ENCODE measurements at places on chromosomes 11 and 22.

GRCh38 chr22:26432619-26433311 is 3.7 kb downstream of the ASPHD2 start:
- no peak for DNase-seq

DNA sequence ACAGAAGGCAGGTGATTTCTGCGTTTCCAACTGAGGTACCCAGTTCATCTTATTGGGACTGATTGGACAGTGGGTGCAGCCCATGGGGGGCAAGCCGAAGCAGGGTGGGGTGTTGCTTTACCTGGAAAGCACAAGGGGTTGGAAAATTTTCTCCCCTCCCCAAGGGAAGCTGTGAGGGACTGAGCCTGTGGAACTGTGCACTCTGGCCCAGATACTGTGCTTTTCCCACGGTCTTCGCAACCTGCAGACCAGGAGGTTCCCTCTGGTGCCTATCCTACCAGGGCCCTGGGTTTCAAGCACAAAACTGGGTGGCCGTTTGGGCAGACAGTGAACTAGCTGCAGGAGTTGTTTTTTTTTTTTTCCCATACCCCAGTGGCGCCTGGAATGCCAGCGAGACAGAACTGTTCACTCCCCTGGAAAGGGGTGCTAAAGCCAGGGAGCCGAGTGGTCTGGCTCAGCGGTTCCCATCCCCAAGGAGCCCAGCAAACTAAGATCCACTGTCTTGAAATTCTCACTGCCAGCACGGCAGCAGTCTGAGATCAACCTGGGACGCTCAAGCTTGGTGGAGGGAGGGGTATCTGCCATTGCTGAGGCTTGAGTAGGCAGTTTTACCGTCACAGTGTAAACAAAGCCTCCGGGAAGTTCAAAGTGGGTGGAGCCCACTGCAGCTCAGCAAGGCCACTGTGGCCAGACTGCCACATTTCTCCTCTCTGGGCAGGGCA is 97.2 kb downstream of the JRKL start:
- DNase-seq: no peak

DNA sequence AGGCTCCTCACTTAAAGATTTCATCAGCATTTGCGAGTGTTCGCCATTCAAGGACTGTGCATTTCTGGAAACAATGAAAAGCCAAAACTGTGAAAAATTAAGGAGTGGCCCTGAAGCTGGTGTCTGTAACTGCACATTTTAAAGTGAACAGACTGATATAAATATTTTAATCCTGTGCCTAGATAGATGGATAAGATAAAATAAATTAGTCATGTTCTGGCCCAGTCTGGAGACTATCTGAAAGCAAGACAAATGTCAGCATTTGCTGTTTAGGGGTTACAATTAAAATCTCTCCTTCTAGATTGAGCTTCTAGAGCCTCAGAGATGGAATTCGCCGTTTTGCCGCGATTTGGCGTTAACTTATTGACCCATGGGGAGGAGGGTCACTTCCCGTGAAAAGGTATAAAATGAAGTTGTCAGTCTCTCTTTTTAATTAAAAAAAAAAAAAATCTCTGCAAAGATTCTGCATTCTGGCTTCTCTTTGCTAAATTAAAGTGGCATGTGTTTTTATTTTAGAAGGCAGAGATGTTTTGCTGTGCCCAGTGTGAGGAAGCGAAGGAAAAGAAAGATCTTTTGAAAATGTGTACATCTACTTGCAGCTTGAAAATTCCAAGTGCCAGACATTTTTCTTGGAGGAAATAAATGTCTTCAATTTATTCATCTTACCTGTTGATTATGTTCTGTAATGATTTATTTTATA is 79.7 kb upstream of the WNT7B start:
- DNase-seq: no peak

GRCh38 chr22:17795661-17796548 is 21.6 kb upstream of the BID start:
- DNase-seq: no peak

- DNase-seq: no peak
Measured at GRCh38 chr22:33866511-33866910, 53.8 kb downstream of the LARGE1 start.

GRCh38 chr11:72930008-72930407 is 115.8 kb downstream of the ATG16L2 start:
- no peak for DNase-seq

- DNase-seq: no peak
Measured at GRCh38 chr11:83078269-83078668, 6.6 kb upstream of the RAB30 start.

- no peak for DNase-seq
Measured at GRCh38 chr22:44245867-44246266, 65.1 kb downstream of the PARVG start.

GRCh38 chr22:31616315-31616980 is 45.6 kb downstream of the PISD start:
- DNase-seq: no peak

- no peak for DNase-seq
Measured at GRCh38 chr11:105155679-105156078, 16.1 kb upstream of the CARD18 start.

- no peak for DNase-seq
Measured at GRCh38 chr11:92295175-92296137, 70.8 kb downstream of the FAT3 start.

- no peak for DNase-seq
Measured at GRCh38 chr22:31561238-31561887, 65.0 kb downstream of the SFI1 start.

GRCh38 chr22:38755911-38756532 is at the start of gene SUN2:
TSS of gene SUN2 (minus strand) at chr22:38755998. CDS start at chr22:38752628, 3,370 bp downstream.
- DNase-seq: peak; percentile 84

- DNase-seq: no peak
Measured at GRCh38 chr11:8035200-8035855, 45.7 kb upstream of the TUB start.

GRCh38 chr22:36976606-36977005 is 42.6 kb downstream of the TST start:
- no peak for DNase-seq

DNA sequence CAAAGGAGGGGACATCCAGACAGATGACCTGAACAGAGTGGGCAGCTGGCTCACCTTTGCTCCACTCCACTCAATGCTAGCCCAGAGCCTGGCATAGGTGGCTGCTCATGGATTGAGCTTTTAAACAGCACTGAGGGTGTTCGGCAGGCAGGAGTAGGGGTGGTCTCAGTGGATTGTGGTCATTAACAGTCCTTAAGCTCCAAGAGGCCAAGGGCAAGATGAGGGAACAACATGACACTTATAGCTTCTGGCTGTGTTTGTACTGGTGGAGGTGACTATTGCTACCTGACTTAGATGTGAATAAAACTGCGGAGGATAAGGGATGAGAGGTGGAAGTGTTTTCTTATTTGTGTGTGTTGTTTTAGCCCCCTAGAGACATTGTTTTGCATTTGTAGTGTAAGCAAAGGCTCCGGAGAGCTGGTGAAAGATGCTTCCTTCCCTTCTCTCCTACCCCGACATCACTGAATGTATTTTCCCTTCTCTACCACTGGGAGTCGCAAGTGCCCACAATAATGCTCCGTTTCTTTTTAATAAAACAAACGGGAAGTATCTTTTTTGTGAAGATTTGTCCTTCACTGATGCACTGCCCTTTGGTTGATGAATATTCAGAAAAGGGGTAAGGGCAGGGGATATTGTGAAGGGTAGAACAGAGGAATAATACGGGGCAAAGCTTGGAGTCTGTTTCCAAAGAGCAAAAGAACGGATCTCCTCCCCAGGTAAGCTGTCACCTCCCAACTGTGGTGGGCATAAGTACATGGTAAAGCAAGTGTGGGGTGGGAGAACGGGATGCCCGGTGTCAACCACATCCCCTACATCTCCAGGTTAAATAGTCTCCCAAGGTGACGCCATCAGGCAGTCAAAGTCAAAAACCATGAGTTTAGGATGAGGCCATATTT is 27.5 kb upstream of the MTNR1B start:
- DNase-seq: no peak

DNA sequence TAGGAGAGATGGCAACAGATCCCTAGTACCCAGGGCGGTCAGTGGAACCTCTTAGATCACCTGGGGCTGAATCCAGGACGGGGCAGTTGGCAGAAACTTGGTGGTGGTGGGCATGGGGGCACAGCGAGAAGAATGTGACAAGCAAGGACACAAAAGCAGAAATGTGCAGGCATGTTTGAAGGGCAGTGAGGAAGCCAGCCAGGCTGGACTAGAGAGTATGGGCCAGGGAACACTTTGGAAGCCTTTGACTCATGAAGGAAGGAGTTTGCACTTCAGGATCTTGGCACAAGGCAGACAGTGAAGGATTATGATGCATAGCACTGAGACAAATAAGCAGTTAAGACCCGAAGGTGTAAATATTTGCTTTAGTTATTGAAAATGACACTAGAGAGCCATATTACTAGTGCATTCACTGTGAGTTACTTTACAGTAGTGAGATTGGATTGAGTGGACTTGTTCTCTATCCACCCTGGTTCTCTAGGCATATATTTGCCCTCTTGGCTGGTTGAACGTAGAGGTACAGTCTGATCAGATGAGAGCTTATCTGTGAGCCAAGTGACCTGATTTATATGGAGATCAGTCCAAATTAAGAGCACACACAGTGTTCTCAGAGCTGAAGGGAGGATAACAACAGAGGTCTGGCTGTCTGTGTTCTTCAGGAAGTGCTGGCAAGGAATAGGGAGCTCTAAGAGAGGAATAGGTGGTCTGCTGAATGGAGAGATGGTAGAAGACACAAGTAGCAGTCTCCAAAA is 210.4 kb downstream of the SNX19 start:
- DNase-seq: no peak

DNA sequence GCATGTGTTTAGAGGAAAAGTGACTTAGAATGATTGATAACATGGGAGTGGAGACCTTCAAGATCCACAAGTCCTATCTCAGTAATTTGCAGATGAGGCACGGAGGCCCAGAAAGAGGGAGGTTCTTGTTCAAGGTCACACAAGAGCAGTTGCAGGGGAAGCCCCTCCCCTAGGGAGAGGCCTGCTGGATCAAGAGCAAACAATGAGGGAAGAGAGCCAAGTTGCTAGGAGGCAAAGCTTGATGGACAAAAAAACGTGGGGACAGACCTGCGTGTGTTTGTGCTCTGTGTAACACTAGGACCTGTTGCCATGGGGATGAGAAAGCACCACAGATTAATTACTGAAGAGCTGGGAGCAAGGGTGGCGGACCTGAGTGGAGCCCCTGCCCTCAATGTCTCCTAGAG is 6.4 kb upstream of the MFRP start:
- DNase-seq: no peak

DNA sequence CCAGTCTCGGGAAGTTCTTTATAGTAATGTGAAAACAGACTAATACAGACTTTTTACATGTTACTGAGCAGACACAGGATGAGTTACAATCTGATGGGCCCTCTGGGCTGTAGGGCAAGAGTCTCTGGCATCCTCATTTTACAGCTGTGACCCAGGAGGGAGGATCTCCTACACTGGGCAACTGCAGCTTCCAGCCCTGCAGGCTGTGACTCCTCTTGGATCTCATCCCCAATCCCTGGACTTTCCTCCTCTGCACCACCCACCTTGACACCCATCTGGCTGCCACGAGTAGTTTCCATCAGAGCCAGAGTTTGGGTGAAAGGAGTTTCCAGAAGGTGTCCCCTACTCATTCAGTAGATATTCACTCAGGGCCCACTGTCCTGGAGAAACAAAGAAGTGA is 48.9 kb upstream of the MYEOV start:
- no peak for DNase-seq

DNA sequence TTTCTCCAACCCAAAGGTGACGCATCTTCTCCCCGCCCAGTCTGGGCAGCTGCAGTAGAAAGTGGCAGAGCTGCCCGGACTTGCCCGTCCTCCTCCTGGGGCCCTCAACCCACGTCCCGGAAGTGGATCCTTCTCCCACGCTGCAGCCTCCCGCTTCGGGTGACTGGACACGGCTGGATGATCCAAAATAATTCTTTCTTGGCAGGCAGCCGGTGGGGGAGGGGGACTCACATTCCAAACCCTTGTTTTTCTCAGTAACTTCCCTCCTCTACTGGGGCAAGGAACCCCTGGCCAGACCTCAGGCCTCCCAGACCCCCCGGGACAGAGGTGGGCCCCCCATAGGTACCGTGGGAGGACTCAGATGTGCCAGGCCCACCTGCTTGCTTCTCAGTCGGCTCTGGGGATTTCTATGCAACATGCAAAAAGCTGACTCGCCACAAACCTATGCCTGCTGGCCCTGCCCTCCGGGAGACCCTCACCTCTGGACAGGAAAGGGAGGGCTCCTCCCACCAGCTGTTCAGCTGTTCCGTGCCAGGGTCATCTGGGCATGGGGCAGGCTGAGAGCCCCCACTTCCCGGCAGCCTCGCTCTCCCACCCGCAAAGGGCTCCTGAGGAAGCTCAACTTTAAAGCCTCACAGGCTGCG is 1.4 kb downstream of the PLXNB2 start:
- no peak for DNase-seq

DNA sequence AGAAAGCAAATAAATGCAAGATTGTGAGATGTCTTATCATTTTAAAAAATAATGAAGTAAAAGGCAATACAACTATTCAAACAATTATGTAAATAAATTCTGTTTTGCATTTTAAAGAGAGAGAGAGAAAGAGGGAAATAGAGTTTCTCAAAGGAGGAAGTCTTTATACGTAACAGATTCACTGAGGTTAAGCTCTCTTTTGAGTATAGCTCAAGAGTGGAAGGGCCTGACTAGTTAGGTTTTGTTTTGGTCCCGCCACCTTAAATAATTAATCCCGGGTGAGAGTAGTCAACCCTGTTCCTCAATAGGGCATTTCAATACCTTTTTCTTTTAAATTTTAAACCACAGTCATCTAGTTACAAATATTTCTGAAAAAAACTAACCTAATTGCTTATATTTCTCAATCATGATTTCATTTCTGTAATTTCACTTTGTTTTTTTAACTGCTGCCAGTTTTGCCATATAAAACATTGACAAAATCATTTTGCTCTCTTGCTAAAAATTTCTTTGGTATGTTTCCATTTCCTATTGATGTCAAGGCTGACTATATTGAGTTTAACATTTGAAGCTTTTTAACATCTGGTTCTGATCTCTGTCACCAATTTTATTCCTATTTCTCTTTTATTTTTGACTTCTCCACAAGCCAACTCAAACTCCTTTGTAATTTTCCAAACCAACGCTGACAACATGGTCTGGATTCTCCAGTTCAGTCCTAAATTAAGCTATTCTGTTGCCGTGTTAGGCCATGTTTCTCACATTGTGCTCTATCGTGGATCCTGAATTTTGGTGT is 10.3 kb downstream of the OR10D3 start:
- no peak for DNase-seq

- DNase-seq: no peak
Measured at GRCh38 chr11:126808296-126808695, 192.3 kb downstream of the KIRREL3 start.

DNA sequence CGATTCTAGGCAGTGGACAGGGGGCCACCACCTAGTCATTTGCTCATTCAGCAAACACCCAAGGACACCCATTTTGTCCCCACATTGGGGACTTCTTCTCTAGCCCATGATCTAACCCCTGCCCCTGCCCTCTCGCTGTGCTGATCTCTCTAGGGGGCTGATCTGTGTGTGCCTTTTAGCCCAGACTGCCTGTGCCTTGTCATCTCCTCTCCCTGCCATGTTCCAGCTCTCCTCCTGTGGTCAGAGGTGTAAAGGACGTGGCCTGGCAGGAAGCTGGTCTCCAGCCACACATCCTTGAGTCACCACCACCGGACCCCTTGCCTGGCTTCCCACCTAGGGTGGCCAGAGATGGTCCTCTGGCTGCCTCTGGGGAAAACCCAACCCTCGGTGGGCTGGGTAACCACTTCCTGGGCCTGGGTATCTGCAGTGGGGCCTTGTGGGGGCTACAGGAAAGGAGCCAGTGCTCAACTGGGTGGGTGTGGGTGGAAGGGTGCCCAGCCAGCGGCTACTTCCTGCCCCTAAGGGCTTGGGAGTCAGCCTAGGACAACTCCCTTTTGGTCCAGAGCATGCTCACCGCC is 1.3 kb downstream of the CTSW start:
- DNase-seq: no peak
